Activated CD8-positive, alpha-beta memory T cell treated with anti-CD3 and anti-CD28 coated beads for 24 hours (primary cell): ENCODE measurements at places on chromosomes 3 and 15.

DNA sequence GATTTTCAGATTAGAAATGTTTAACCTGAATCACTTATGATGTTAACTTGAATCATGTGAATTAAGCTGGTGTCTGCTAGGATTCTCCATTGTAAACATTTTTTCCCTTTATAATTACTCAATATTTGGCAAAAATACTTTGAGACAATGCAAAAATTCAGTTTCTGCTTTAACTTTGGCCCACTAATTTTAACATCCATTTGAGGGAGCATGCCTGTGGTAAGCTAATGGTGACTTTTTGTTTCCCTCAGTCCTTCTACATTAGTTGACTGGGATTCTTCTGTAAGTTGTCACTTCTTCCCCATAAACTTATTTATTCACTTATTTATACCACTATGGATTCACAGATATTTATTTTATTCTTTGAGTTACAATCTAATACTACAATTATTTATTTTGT, 59.3 kb downstream of the PIK3R4 start:
- DNase-seq: no peak

DNA sequence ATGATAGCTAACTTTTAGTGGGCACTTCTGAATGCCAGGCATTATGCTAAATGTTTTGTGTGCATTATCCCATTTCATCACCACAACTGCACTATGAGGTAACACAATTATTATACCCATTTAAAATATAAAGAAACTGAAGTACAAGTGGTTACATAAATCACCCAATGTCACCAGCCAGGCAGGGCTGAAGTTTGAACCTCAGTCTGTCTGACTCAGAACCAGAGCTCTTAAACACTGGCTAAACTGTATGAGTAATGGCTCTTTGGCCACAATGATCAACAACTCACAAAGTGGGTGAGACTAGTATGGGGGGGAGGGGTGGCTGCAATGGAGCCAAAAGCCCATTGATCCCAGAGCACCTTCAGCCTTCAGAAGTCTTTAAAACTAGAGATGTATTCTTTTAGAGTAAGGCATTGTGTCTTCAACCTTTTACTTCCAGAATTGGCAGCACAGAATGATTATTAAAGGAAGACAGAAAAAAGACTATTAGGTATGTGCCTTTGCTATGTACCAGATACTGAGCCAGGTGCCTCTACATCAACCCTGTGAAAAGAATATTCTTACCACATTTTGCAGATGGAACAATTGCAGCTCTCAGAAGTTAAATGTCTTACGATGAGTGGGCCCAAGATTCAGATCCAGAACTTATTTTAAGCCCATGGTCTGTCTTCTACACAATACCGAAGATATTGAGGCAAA, 166.9 kb downstream of the UACA start:
- peak; percentile 13 for DNase-seq

DNA sequence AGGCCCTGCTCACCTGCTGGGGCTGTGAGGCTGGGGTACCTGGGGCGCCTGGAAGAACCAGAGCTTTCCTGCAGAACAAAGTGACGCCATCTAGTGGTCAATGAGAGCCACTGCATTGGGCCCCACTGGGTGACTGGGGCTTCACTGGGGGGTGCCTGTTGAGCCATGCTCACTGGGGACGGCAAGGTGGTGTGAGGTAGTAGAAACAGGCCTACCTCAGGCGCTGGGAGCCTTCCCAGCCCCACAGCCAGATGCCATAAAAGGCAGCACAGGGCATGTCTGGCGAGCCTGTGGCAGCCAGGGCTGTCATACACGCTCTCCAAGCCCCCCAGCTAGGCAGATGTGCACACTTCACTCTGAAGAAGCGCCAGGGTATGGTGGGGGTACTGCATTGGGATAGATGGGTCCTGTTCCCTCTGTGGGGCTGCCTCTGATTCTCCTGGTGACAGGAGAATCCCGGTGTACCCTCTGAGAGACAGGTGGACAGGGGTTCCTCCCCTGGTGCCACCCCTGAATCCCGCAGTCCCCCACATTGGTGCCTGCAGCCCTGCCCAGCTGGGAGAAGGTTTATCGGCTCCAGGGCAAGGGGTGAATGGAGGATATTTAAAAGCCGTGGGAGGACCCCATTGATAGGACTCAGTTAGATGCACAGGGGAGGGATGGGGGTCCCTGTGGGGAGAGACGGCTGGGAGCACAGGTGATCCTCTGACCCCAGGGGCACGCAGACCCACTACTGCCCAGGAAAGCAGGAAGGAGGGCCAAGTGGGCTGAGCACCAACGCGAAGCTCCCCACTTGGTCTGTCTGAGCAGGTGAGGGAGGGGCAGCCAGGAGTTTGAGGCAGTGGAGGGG, 178.8 kb downstream of the NSMCE3 start:
- DNase-seq: peak; percentile 85

DNA sequence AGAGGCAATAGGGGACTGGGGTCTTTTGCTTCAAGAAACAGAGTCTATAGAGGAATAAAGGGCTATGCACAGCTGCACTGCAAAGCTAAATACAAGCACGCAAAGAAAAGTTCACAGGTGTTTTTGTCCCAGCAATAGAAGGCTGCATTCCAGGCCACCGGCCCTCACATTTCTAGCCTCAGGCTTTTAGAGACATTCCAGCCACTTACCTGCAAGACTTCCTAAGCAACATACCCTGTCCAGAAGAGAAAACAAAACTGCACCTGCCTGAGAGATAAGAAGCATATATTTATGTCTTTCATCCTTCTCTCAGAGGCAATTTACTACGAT, 220.5 kb downstream of the OPA1 start:
- peak; percentile 11 for DNase-seq

DNA sequence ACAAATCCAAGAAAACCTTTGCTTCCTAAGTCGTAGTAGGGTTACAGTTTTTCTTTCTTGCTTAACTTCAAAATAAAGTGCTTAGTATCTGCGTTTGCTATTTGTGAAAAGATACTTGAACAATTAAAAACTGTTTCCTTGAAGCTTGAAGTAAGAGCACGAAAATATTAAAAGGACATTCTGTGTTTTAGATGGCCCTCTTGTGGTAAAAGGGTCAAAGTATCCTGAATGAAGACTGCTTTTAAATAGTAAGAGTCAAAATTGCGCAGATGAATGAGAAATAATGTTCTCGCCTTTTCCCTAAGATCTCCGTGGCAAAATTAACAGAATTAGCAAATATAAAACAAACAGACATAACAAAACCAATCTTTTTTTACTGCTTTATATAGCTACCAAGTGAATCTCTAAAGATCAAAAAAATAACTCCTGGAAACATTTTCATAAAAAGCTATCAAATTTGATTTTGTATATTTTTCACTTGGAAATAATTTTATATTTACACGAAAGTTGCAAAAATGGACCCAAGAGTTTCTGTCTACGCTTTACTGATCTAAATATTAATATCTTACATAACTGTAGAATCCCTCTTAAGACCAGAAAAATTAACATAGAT, 175.4 kb downstream of the MBNL1 start:
- DNase-seq: no peak

- no peak for DNase-seq
These were observed 62.8 kb downstream of the ABCC5 start for GRCh38 chr3:183954875-183955274.

DNA sequence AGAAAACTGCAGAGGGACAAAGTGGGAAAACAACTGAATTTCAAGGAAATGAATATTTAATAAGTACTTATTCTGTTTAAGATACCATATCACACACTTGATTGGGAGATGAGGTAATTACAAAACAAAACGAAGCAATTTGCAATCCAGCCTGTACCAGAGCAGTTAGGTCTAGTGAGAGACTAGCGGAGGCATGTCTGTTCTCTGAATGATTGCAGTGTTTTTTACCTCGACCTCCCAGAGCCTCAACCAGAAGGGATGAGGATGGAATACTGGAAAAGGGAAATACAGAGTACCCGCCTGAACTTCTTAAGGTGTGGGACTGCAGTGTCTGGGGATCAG, 59.5 kb downstream of the PIK3CB start:
- no peak for DNase-seq

DNA sequence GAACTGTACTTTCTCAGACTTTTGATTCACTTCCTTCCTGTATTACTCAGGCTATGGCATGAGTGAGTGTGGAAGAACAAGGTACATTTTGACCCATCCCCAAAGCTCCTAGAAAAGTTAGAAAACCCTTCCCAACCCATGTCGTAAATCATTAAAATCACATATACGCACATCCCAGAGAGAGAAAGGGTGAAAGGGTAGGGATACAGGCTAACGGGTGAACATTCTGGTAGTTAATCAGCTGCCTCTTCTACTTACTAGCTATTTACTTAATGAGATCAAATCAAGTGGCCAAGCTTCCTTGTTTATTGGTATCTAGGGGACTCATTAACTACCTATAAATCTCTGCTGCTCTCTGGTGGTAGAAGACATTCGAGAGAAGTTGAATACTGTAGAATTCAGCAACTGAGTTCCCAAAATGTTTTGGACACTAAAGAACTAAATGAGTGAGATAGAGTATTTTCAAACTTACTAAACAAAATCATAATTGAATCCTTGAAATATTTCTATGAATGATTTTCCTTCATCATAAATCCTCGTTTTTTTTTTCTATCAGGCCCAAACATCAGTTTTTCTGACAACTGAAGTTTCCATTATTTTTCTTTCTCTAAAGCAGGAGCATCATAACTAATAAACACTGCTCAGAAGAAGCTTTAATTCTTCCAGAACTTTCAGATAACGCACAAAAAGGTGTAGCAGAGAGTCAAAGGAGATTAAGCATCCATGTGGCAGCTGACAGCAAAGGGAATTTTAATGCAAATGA, 124.2 kb downstream of the IMPG2 start:
- no peak for DNase-seq

GRCh38 chr3:110767838-110768237, 303.8 kb upstream of the NECTIN3 start:
- DNase-seq: no peak

- DNase-seq: no peak
These were observed 785 bp upstream of the IQCF5 start for GRCh38 chr3:51876186-51876585.

DNA sequence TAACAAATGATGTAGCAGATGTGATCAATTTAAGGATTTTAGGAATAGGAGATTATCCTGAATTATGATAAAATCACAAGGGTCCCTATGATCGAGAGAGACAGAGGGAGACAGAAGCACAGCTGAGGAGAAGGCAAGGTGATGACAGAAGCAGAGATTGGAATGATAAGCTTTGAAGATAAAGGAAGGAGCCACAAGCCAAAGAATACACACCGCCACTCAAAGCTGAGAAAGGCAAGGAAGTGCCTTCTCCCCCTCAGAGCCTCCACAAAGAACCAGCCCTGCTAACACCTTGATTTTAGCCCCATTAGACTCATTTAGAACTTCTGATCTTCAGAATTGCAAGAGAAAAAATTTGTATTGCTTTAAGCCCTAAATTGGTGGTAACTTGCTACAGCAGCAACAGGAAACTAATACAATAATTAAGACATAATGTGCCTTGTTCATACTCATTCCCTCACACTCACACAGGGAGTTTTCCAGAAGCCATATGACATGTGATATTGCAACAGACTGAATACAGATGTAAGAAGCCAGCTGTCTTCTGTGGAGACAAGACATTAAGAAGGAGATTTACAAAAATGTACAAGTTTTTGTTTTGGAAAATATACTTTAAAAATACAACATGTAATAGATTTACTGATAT, 38.2 kb downstream of the TRANK1 start:
- peak; percentile 43 for DNase-seq

- no peak for DNase-seq
These were observed 13.7 kb downstream of the ACSBG1 start for GRCh38 chr15:78220713-78221112.

- DNase-seq: no peak
These were observed 37.9 kb downstream of the IQCB1 start for GRCh38 chr3:121796970-121797369.

GRCh38 chr15:63040509-63040908, 2.0 kb upstream of the TPM1 start:
- DNase-seq: no peak

DNA sequence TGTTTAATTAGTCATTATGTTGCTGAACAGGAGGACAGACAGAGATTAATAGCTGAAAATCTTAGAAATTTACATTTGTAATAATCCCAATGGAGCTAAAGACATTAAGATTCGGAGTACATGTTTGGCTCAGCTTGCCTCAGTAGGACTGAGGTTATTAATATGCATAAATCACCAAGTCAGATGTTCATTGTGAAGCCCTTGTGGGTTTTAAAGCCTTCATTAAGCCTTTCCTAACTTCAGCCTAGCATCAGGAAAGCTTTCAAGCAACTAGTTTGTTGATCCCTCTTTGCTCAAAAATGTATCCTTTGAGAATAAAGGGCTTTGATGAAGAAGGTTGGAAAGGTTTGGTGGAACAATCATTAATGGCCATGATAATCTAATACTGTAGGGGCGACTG, 178.2 kb upstream of the CGNL1 start:
- DNase-seq: no peak

- no peak for DNase-seq
These were observed 70.4 kb downstream of the TRANK1 start for GRCh38 chr3:36874424-36874823.

GRCh38 chr15:52438047-52438446, 90.6 kb downstream of the MYO5A start:
- no peak for DNase-seq

GRCh38 chr15:42191610-42192346, 16.3 kb downstream of the VPS39 start:
- DNase-seq: no peak

- no peak for DNase-seq
These were observed 52.4 kb downstream of the TBL1XR1 start for GRCh38 chr3:177144922-177145321.

GRCh38 chr3:77605865-77606264, 566.0 kb downstream of the ROBO2 start:
- DNase-seq: no peak

DNA sequence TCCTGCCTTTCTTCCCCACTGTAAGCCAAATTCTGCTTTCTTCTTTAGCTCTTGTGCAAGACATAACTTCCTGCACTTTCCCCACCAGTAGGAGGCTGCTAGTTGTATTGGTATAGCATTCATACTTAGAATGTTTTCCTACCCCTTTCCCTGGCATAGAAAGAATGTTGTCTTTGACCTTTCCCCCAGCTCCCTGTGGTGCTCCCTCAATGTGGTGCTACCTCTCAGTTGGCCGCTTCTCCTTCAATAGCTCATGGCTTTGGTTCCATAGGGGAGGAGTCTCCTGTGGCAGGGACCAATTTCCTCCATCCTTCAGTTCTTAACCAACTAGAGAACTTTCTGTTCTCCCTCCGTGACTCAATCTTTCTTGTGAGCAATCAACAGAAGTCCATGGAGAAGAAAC, 67.5 kb upstream of the AKAP13 start:
- DNase-seq: no peak

DNA sequence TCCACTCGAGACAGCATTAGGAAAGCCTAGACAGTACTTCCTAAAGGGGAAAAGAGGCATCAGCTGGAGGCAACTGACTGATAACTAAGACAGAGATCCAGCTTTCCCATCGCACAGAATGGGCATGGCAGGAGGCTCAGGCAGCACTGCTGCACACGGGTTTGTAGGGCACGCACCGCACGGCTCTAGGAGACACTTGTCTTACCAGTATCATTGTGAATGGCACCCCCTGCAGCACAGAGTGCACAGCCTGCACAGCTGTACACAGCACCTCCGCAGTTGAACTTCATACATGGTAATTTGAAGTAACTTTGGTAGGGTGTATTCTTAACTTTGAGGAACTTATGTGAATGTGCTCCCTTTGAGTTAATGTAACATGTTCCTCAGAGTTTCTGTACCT, 281.6 kb downstream of the PLCL2 start:
- no peak for DNase-seq
